Trophoblast cell (in vitro differentiated cells and primary cell): ENCODE measurements at places on chromosomes 1 and 21.
A peak's percentile ranks its signal among the peaks of the same experiment; 100 is the strongest.

DNA sequence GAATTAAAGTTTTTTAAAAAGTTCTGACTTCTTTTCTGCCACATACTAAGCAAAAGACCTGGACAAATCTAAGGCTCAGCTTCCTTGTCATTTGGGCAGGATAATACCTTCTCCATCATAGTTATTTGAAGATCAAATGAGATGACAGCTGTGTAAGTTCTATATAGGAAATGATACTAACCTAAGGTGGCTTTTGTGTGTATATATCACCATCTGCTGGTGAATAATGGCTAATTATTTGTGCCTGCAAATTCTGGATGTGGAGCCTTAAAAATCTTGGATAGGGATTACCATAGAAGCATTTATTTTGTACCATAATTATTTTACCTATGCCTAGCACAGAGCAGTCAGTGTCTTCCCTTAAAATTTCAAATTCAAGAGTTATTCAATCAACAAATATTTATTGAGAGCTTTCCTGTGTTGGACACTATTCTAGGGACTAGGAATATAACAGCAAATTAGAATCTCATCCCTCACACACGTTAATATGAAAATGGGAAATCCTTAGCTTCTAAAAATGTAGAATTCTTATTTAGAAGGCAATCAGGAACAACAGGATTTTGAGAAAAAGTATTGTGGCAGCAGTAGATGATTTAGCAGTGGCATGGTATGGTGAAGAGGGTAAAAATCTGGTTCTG lies 89.8 kb downstream of the TMEM200B start:
- H3K36me3 ChIP-seq: no peaks in the 10 kb centered on the region
- H3K27ac ChIP-seq: no peak overlapping the region
- peak; percentile 76 for DNase-seq
- H3K4me1 ChIP-seq: no peaks in the 10 kb centered on the region
- no peaks in the 10 kb centered on the region for H3K27me3 ChIP-seq
- no peak overlapping the region for H3K4me3 ChIP-seq

GRCh38 chr1:223035724-223036478 lies 107.1 kb downstream of the TLR5 start:
- DNase-seq: no peak
- H3K36me3 ChIP-seq: peaks cover 4% of the 10 kb centered on the region
- no peak overlapping the region for H3K4me3 ChIP-seq
- no peaks in the 10 kb centered on the region for H3K27me3 ChIP-seq

DNA sequence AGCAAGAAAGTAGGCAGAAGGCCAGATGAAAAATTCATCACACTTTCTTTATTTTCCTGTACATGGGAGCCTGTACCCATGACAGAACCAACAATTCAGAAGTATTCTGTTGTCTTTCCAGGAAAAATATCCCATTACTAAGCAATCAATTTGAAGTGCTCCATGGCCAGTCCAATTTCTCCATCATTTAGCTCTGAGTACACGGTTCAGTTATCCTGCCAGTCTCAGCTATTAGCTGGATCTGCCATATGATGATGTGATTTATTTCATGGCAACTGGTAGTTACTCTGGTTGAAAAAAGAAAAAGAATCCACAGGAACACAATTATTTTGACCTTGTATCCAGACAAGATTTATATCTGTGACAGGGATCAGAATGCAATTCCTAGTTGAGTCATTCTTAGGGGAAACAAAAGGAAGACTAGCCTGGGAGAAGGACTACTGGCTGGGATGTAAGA lies 70.6 kb upstream of the GORAB start:
- peaks cover 4% of the 10 kb centered on the region for H3K4me1 ChIP-seq
- peak overlapping the region; percentile 20 for H3K27ac ChIP-seq
- no peaks in the 10 kb centered on the region for H3K27me3 ChIP-seq
- H3K36me3 ChIP-seq: no peaks in the 10 kb centered on the region
- H3K4me3 ChIP-seq: no peak overlapping the region

GRCh38 chr1:96569288-96569687 lies 152.3 kb upstream of the PTBP2 start:
- no peaks in the 10 kb centered on the region for H3K27me3 ChIP-seq
- no peak overlapping the region for H3K4me3 ChIP-seq
- H3K36me3 ChIP-seq: no peaks in the 10 kb centered on the region
- no peaks in the 10 kb centered on the region for H3K4me1 ChIP-seq
- no peak overlapping the region for H3K27ac ChIP-seq

GRCh38 chr1:91121366-91121765 lies 99.5 kb upstream of the ZNF644 start:
- H3K4me1 ChIP-seq: peaks cover 16% of the 10 kb centered on the region
- no peaks in the 10 kb centered on the region for H3K36me3 ChIP-seq

GRCh38 chr1:40038697-40039096 lies 1.8 kb upstream of the CAP1 start:
- peaks cover 6% of the 10 kb centered on the region for H3K4me1 ChIP-seq
- H3K4me3 ChIP-seq: no peak overlapping the region
- peaks cover 11% of the 10 kb centered on the region for H3K36me3 ChIP-seq
- DNase-seq: no peak
- H3K27me3 ChIP-seq: no peaks in the 10 kb centered on the region

- no peak overlapping the region for H3K4me3 ChIP-seq
- no peaks in the 10 kb centered on the region for H3K36me3 ChIP-seq
- H3K27me3 ChIP-seq: no peaks in the 10 kb centered on the region
Observed at GRCh38 chr1:238960071-238960470, 426.3 kb upstream of the CHRM3 start.

- H3K4me3 ChIP-seq: no peak overlapping the region
- peak overlapping the region; percentile 36 for H3K27ac ChIP-seq
- DNase-seq: no peak
Observed at GRCh38 chr1:62181532-62181931, 13.1 kb upstream of the L1TD1 start.

DNA sequence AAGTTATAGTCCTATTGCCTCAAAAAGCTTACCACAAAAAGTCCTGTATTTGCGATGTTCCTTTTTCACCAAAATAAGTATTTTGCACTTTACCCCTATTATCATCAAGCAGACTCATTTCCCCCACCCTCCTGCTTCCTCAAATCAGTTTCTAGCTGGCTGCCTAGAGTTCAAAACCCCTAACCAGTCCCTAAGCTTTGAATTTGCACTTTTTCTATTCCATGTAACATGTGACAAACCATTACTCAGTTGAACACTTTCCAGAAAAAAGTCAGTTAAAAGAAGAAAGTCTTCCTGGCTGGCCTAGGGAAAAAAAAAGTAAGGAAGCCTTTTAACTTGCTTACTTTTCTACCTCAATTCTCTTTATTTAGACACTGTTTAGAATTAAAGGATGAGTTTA lies 8.2 kb downstream of the CEP170 start:
- peaks cover 5% of the 10 kb centered on the region for H3K36me3 ChIP-seq
- H3K4me3 ChIP-seq: no peak overlapping the region
- peak; percentile 14 for DNase-seq
- no peak overlapping the region for H3K27ac ChIP-seq
- H3K4me1 ChIP-seq: no peaks in the 10 kb centered on the region

DNA sequence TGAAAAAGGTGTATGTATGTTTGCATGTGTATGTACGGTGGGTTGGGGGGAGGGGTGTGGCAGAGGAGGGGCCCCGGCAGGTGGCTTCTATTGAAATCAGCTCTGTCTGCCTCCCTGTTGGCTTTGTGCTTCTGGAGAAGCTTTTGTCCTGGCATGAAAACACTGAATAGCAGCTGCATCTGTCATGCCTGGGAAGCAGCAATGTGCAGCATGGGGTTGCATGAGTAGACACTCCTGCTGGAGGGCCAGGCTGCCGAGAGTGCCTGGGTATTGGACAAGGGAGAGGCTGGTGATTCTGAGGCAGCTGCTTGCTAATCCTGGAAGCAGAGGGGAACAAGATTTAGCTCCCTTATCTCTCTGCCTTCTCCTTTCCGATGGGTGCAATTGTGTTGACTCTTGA lies 20.5 kb downstream of the MAPKAPK2 start:
- H3K27ac ChIP-seq: no peak overlapping the region
- no peak overlapping the region for H3K4me3 ChIP-seq
- no peaks in the 10 kb centered on the region for H3K36me3 ChIP-seq
- H3K4me1 ChIP-seq: peaks cover 11% of the 10 kb centered on the region
- H3K27me3 ChIP-seq: no peaks in the 10 kb centered on the region

GRCh38 chr1:40820251-40820797 lies 36.7 kb downstream of the KCNQ4 start:
- H3K27me3 ChIP-seq: peaks cover 14% of the 10 kb centered on the region
- no peaks in the 10 kb centered on the region for H3K36me3 ChIP-seq
- peak overlapping the region; percentile 10 for H3K4me3 ChIP-seq
- H3K4me1 ChIP-seq: peaks cover 14% of the 10 kb centered on the region
- DNase-seq: no peak

- no peaks in the 10 kb centered on the region for H3K27me3 ChIP-seq
- H3K27ac ChIP-seq: no peak overlapping the region
- H3K4me1 ChIP-seq: peaks cover 20% of the 10 kb centered on the region
- DNase-seq: peak; percentile 32
- no peaks in the 10 kb centered on the region for H3K36me3 ChIP-seq
Observed at GRCh38 chr1:17207046-17207445, 2.1 kb downstream of the PADI1 start.

GRCh38 chr1:36555041-36555440 lies 72.3 kb upstream of the CSF3R start:
- H3K4me3 ChIP-seq: no peak overlapping the region
- no peaks in the 10 kb centered on the region for H3K27me3 ChIP-seq
- no peak overlapping the region for H3K27ac ChIP-seq
- no peaks in the 10 kb centered on the region for H3K4me1 ChIP-seq

- DNase-seq: no peak
- H3K4me1 ChIP-seq: peaks cover 24% of the 10 kb centered on the region
- no peak overlapping the region for H3K27ac ChIP-seq
- H3K36me3 ChIP-seq: peaks cover 23% of the 10 kb centered on the region
Observed at GRCh38 chr1:227756172-227756959, 21.1 kb downstream of the SNAP47 start.
